ENCODE measurements at places on chromosomes 5 and 9. TPM values are rescaled to one million over a fixed set of nuclear protein-coding genes. Genes with fewer than 3 reads are reported as not detected.

DNA sequence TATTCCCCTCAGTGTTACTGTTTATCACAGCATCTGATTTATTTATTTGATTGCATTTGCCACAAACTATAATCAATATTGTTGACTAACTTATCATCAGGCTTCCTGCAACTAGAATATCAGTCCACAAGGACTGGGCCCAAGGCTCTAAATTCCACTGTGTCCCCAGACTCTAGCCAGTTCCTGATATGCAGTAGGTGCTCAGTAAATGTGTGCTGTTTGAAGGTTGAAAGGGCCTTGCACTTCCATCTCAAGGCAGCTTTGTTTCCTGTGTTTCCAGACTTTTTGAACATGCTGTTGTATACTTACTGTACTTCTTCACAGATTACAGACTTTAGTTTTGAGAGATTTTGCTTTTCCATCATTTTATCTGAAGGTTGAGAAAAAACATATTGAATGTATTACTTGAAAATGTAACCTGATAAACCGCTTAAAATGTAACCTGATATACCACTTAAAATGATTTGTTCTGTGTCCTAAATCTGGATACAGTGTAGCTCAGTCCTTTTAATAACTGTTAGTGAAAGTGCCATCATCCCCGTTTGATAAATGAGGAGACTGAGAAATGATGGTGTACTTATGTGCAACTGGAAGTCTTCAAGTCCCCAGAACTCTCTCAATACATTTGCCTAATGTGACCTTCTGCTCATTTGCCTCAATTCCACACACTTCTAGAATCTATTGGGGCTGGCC, 18.7 kb downstream of the KIAA1191 start:
- H3K27ac ChIP-seq, result no peak overlapping the region
- no peaks in the 10 kb centered on the region for H3K4me1 ChIP-seq
- no peaks in the 10 kb centered on the region for H3K27me3 ChIP-seq

- H3K36me3 ChIP-seq, result no peaks in the 10 kb centered on the region
- no peak overlapping the region for H3K27ac ChIP-seq
- no peak for DNase-seq
- H3K27me3 ChIP-seq, result no peaks in the 10 kb centered on the region
- H3K4me3 ChIP-seq, result no peak overlapping the region
Measured at GRCh38 chr9:15299374-15299939, 7.6 kb downstream of the TTC39B start.

DNA sequence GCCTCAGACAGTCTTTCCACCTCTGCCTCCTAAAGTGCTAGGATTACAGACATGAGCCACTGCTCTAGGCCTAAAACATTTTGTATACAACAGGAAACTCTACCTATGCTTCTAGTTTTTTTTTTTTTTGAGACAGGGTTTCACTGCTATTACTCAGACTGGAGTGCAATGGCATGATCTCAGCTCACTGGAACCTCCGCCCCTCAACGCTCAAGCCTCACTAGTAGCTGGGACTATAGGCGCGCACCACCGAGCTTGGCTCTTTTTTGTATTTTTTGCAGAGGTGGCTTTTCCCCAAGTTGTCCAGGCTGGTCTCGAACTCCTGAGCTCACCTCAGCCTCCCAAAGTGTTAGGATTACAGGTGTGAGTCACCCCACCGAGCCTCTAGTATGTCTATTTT, 5.4 kb downstream of the HSPA9 start:
- no peaks in the 10 kb centered on the region for H3K27me3 ChIP-seq
- H3K27ac ChIP-seq, result no peak overlapping the region
- DNase-seq, result no peak
- peaks cover 90% of the 10 kb centered on the region for H3K36me3 ChIP-seq
- no peak overlapping the region for H3K4me3 ChIP-seq
- peaks cover 25% of the 10 kb centered on the region for H3K4me1 ChIP-seq

Gene SLC34A1
- total RNA-seq, result not detected

Measured in sigmoid colon (tissue), 7 donors.